ENCODE measurements at places on chromosomes 3 and 15.

DNA sequence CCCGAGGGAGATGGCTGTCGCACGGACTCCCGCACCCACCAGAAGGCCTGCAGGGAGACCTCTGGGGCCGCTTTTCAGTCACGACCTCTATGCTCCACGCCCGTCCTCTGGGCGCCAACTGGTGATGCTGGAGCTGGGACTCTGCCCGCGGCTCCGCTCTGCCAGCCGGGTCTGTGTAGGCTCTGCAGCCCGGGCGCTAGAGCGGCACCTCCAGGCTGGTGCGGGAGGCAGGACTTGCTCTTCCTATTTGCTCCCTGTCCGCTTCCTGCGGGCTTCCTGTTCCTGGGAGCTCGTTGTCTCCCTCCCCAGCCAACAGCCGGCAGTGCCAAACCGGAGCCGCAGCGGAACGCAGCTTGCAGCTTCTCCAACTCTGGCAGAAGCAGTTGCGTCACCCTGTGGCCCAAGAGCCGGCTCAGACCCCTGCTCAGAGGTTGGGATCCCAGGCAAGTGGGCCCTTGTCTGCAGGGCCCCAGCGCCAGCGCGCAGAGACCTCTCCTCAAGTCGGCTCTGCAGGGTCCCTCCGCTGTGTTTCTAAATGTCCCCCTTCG is 285.9 kb downstream of the XXYLT1 start:
- DNase-seq, result no peak

- no peak for DNase-seq
Measured at GRCh38 chr3:87828046-87828445, 230.8 kb downstream of the CGGBP1 start.

DNA sequence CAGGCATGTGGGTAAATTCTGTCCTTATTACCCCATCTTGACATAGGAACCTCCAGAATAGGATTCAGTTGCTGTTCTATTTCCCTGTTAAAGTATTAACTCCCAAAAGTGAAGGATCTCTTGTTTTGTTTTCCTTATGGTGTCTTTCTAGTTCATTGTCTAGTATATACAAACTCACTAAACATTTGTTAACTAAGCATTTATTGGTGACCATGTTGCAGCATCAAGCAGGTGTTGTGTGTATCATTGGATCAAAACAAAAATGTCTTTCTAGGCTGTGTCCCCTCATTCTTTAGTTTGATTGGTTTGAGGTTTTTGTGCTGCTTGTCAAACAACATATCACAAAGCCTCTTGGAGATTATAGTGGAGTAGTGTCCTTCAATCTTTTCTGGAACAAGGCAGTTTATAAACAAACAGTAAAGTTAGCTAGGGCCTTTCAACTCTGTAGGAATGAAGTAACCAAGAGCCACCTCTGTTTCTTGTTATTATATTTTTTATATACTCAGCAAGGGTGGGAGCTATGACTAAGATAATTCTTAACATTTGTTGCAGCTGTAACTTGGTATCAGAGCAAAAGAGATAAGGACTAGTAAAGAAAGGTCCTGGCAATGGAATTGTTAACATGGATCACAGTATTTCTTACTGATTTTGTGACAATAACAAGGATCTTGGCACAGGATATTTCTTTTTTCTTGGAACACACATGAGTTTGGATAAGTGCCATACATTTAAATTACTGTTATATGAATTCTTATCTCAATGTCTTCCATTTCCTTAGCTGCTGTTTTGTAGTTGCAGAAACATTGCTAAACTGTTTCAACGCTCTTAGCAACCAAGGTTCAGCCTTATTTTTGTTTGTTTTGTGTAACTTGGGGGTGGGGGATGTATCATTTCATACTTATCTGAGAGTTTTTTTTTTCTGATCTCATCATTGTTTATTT is 49.3 kb downstream of the TMOD3 start:
- no peak for DNase-seq

- DNase-seq, result no peak
Measured at GRCh38 chr15:97023488-97023844, 693.0 kb downstream of the NR2F2 start.

GRCh38 chr15:67085237-67085817 is 19.9 kb downstream of the SMAD3 start:
- no peak for DNase-seq

DNA sequence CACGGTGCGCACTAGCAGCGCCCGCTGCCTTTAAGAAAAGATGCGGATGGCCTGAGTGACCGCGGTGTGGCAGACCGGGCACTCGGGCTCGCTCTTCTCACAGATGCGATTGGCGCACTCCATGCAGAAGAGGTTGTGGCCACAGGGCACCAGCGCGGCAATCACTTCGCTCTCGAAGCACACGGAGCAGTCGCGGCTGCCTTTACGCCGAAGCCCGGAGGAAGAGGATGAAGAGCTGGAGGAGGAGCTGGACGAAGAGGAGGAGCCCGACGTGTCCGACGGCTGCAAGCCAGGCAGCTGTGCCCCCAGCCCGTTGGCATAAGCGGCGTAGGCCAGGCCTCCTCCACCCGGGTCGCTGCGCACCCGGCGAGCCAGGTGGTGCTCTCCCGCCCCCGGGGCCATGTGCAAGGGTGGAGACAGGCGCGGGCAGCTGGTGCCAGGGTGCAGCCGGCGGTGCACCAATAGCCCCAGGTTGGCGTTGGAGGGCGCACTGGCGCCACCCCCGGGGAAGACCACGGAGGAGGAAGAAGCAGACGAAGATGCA is 2.6 kb downstream of the MEX3B start:
- DNase-seq, result no peak

- DNase-seq, result no peak
Measured at GRCh38 chr3:181567311-181568075, 144.2 kb upstream of the SOX2 start.

DNA sequence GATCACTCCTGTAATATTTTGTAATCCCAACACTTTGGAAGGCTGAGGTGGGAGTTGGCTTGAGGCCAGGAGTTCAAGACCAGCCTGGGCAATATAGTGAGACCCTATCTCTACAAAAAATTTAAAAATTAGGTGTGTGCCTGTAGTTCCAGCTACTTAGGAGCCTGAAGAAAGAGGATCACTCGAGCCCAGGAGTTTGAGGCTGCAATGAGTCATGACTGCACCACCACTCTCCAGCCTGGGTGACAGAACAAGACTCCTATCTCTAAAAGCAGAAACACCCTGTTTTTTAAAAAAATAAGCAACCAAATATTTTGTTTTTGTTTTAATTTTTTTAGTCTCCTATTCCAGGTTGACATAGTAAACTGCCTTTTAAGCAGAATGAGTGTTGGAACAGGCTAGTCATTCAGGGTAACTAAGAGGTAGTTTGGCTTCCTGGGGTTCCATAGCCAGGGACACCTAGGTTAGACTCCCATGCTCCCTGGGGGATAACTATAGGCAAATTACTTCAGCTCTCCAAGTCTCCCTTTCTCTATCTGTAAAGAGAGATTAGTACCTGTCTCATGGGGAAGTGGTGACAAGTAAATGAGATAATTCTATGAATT is 114.6 kb upstream of the C15orf61 start:
- no peak for DNase-seq

DNA sequence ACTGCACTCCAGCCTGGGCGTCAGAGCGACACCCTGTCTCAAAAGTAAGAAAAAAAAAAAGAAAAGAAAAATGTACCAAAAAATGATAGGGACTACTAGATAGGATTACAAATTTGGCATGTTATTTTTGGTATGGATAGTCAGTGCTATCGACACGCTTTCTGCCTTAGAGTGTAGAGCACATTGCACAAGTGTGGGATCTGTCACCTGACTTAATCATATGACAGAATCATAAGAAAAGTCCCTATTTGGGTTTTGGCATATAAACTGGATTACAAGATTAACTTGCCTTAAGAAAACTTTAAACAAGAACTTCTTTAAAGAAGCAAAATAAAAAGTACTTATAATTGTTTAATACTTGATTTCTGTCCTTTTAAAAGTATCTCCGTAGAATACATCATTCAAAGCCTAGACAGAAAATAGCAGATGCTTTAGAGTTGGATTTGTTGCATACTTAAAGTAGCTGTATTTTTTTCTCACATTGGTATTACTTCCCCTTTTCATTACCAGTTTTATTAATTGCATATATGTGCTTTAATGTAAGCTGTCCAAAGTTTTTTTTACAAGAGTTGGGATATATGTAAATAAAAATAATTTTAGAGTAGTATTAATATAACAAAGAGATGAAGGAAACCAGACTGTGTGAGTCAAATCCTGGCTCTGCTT is 7.8 kb downstream of the ATP6V1A start:
- no peak for DNase-seq

- no peak for DNase-seq
Measured at GRCh38 chr15:75109736-75110130, 86.3 kb downstream of the PPCDC start.

DNA sequence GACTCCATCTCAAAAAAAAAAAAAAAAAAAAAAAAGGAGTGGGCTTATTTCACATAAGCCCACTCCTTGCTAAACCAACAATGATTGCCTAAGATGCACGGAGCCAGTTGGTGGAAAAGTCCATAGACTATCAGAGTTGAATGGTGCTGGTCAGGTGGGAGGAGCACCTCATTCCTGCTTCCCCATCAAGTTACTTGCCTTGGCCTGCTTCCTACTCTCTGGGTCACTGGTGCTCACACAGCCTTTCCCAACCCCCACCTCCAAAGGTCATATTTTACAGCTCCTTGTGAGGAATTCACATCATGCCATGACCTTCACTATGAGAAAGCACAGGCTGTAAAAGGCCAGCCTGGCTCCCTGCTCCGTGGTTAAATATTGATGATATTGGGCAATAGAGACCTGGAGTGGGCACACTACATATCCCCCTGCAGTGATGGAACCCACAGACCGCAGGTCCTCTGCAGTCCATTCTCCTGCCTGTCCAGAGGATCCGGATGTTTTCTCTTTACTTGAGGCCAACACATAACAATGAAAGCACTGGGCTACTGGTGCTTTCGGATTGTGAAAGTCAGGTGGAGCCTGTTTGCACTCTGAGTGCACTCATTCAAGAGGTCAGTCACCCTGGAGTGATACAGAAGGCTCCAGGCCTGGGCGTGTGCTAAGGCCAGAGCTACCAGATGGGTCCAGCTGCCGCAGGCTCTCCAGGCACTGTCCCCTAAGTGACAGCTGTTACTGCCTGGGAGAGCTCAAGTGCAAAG is at the start of gene SLC51B:
Gene SLC51B (plus strand): TSS at position 664 of the 758 bp plus-strand sequence. CDS start 4,618 bp downstream, outside the sequence.
- DNase-seq, result no peak

- DNase-seq, result no peak
Measured at GRCh38 chr3:122952520-122952919, 75.0 kb downstream of the SEMA5B start.

DNA sequence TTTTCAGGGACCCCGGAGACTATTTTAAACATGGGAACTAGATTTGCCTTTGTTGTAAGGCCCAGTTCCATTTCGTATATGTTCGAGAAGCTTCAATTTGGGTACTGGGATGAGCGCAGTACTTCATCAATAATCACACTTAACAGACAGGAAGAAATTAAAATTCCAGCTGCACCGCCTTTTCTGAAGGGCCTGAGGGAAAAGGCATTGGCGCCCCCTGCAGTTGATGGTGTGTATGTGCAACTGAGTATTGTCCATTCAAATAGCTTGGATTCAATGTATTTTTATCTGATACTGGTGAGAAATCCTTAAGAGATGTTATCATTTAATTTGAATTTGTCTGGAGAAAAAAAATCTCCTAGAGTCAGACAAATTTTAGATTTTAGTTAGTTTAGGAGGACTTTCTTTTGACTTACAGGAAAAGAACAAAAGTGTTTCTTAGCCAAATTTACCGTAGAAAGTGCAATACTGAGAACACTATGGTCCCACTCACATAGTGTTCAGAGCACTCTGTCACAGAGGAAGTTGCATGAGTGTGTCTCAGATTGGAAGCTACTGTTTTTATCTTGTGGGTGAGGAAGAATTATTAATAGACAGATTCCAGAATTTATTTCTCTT is 5.4 kb upstream of the ALDH1A2 start:
- DNase-seq, result no peak

DNA sequence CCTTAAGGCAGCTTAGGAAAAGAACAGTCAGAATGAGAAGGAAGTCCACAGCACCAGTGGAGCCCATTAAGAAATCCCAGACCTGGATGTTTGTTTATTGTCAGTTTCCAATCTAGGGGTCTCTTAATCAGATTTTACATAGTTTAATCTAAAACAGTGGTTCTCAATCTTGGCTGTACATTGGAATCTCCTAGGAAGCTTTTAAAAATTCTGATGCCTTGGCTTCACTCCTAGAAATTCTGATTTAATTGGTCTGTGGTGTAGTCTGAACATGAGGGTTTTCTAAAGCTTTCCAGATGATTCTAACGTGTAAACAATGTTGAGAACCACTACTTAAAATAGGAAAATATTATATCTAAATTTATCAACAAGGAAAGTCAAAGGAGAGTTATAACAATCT is 56.6 kb upstream of the SPRED1 start:
- no peak for DNase-seq

- DNase-seq, result no peak
Measured at GRCh38 chr3:56758539-56758981, 43.2 kb downstream of the ARHGEF3 start.

DNA sequence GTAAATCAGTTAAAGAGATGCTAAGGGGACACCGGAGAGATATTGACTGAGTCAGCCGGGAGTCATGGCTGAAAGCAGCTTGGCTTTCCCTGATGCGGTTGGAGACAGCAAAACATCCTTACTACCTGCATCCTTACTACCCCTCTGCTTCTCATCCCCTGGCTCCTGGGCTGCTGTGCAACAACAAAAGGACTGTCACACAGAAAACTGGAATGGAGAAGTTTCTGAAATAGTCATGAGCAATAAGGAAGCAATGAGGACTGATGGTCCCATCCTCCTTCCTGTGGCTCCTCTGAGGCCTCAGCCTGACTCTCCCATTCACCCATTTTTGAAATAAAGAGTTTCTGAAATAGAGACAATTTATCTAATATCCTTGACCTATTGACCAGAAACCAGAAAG is 1.1 kb downstream of the HCLS1 start:
- DNase-seq, result no peak

GRCh38 chr3:158672215-158673176 is at the start of gene LXN:
Gene LXN, minus strand, starts transcription at chr3:158672648. Its CDS starts 170 bp downstream, at chr3:158672478.
- DNase-seq, result no peak

- DNase-seq, result no peak
Measured at GRCh38 chr15:29638781-29639180, 183.5 kb downstream of the TJP1 start.

DNA sequence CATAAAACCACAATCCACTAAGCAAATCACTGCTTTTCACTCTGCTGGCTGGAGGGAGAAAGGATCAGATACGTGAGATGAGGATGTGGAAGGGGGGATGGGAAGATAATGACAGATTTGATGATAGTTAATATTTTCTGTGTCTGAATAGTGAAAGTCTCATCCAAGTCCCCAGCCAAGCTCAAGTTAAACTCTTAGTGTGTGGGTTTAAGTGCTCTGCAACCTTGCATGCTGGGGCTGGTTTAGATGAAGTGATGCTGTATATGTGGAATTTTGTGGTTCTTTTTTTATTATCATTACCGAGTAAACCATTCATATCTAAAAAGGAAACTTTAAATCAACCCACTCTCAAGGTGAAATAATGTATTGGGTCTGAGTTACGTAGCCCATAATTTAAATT is 111.0 kb downstream of the TPRG1 start:
- no peak for DNase-seq

Data from NCI-H1436 treated with DMSO at 0.1 percent for 48 hours (cell line).